PC-3 (cell line): ENCODE measurements at places on chromosomes 16 and 17.

GRCh38 chr17:57037411-57037810 lies 47.6 kb upstream of the AKAP1 start:
- DNase-seq = no peak

GRCh38 chr16:3306078-3306477 lies 781 bp downstream of the ZNF75A start:
- no peak for DNase-seq

DNA sequence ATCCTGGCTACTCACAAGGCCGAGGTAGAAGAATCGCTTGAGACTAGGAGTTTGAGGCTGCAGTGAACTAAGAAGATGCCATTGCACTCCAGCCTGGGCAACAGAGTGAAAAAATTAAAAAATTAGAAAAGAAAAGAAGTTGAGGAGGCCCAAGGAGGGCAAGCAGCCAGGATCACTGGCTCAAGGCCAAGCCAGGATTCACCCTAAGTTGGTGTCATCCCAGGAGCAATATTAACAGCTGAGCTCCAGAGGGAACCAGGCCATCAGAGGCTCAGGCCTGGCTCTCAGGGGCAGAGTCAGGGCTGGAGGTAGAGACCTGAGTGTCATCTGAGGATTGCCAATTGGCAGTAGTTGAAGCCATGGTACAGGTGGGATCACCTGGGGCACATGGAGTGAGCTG lies 20.7 kb downstream of the DRC3 start:
- DNase-seq = no peak

GRCh38 chr17:5705876-5706576 lies 121.7 kb upstream of the NLRP1 start:
- no peak for DNase-seq

DNA sequence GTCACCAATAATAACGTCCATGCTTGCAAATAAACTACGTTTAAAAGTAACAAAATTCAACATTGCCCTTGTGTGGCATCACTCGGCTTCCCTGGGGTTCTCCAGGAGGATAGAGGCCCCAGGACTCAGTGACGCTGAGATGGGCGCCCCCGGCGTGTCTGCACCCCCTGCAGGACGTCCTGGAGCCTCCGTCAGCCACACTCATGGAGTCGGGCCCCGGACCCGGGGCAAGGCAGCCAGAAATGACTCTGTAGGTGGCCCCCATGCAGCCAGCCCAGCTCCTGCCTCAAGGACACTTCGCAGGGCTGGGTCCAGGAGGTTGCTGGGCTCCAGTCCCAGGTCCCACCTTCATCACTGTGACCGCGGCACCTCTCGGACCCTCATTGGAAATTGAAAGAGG lies 16.6 kb upstream of the ACSF3 start:
- no peak for DNase-seq

DNA sequence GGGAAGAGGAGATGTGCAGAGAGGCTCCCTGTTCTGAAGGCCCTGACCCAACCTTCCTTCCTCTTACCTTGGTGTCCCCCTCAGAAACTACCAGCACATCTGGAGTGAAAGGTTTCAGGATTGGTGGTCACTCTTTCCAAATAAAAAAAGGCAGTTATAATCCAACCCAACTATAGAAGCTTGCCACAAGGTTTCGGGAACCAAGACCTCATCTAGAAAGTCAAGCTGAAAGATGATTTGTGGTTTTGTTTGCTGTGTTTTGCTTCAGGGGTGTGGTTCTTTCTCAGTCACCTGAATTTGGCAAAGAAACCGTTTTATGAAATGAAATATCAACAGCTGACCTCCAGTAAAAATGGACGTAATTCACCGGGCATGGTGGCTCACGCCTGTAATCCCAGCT lies 19.3 kb downstream of the SHMT1 start:
- no peak for DNase-seq

GRCh38 chr16:70725024-70725911 lies 39.4 kb upstream of the MTSS2 start:
- DNase-seq = no peak

DNA sequence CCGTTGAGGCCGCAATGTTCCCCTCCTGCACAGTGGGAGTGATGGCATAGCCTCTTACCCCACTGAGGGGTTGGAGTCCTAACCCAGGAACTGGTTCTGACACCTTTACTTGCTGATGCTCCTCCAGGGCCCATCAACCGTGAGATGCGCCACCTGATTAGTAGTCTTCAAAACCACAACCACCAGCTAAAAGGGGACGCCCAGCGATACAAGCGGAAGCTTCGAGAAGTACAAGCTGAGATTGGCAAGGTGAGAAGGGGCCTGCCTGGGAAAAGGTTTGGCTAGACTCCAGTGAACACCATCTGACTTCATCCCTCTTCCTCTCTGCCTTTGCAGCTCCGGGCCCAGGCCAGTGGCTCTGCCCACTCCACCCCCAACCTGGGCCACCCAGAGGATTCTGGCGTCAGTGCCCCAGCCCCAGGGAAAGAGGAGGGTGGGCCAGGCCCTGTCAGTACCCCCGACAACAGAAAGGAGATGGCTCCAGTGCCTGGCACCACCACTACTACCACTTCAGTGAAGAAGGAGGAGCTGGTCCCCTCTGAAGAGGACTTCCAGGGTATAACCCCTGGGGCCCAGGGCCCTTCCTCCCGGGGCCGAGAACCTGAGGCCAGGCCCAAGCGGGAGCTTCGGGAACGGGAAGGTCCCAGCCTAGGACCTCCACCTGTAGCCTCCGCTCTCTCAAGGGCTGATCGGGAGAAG lies 5.8 kb downstream of the RNF40 start:
- DNase-seq = no peak

GRCh38 chr16:48269011-48269410 lies 21.7 kb upstream of the ABCC11 start:
- DNase-seq = no peak

GRCh38 chr17:60579090-60579489 lies 20.9 kb upstream of the PPM1D start:
- no peak for DNase-seq

- DNase-seq = no peak
These were observed 130.9 kb downstream of the RAB11FIP4 start for GRCh38 chr17:31522284-31522931.

DNA sequence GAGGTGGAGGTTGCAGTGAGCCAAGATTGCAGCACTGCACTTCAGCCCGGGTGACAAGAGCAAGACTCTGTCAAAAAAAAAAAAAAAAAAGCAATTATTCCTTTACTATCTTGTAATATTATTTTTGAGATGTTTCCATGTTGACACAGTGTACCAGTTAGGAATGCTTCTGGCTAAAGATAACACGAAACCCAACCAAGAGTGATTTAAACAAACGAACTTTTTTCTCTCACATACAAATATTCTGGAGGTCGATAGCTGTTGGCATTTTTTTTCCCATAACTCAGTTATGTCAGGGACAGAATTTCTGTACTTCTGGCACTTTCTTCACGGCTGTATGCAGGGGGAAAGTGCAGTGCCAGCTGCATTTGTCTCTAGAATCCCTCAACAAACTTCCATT lies 9.9 kb upstream of the PPM1D start:
- no peak for DNase-seq

- DNase-seq = peak; percentile 93
These were observed 38.4 kb downstream of the PTRH2 start for GRCh38 chr17:59668816-59669215.

DNA sequence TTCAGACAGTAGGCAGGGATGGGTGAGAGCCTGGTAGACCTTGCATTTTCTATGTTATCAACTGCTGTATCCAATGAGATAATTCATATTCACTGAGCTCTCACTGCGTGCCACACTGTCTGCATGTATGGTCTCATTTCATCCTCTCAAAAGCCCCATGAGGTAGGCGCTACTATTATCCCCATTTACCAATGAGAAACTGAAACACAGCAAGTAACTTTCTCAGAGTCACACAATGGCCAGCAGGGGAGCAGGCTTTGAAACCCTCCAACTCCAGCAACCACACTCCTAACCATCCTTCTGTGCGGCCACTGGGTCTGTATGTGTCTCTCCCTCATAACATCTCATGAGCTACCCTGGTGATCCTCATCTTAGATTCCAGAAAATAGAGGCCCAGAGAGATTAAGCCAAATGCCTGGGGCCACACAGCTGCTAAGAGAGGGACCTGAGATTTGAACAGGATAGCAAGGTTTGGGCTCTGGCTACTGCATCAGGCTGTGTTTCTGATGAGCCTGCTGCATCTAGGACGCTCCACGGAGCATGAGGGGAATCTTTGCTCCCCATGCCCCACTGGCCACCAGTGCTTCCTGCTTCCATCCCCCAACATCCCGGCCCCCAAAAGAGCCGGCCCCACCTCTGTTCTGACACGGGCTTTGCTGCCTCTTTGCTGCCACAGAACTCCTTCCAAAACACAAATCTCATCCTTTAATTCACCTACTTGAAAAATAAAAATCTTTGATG lies 3.2 kb downstream of the CCR7 start:
- DNase-seq = no peak

DNA sequence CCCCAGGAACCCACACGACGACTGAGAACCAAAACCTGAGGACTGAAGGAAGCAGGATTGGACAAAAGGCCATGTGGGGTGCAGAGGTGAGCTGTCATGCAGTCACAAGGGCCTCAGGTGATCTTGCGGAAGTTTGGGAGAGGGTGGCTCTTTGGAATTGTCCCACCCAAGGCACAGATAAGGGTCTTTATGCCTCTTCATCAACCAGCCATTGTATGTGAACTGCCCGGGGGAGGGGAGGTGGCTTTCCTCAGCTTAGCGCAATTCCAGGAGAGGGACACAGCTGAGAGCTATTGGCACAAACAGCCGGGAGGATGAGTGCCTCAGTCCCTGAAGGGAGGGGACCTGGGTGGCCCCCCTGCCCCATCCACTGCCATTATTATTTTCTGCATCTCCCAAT lies 55.1 kb upstream of the PHOSPHO1 start:
- DNase-seq = no peak

DNA sequence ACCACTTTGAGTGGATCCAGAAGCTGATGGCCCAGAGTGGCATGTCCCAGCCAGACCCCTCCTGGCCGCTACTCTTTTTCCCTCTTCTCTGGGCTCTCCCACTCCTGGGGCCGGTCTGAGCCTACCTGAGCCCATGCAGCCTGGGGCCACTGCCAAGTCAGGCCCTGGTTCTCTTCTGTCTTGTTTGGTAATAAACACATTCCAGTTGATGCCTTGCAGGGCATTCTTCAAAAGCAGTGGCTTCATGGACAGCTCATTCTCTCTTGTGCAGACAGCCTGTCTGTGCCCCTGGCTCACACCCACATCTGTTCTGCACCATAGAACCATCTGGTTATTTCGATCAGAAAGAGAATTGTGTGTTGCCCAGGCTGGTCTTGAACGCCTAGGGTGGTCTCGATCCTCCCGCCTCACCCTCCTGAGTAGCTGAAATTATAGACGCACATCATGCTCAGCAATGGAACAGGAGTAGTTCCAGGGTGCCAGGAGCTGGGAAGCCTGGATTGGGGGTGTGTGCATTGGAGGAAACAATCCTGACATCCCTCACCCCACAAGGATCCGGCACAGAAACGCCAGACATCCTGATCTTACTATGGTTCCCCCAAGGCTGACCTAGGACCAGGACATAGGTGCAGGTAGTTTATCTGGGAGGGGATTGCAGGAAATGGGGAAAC lies 4.6 kb downstream of the PRSS21 start:
- DNase-seq = no peak

GRCh38 chr17:7083592-7083991 lies 3.5 kb upstream of the CLEC10A start:
- DNase-seq = peak; percentile 51

DNA sequence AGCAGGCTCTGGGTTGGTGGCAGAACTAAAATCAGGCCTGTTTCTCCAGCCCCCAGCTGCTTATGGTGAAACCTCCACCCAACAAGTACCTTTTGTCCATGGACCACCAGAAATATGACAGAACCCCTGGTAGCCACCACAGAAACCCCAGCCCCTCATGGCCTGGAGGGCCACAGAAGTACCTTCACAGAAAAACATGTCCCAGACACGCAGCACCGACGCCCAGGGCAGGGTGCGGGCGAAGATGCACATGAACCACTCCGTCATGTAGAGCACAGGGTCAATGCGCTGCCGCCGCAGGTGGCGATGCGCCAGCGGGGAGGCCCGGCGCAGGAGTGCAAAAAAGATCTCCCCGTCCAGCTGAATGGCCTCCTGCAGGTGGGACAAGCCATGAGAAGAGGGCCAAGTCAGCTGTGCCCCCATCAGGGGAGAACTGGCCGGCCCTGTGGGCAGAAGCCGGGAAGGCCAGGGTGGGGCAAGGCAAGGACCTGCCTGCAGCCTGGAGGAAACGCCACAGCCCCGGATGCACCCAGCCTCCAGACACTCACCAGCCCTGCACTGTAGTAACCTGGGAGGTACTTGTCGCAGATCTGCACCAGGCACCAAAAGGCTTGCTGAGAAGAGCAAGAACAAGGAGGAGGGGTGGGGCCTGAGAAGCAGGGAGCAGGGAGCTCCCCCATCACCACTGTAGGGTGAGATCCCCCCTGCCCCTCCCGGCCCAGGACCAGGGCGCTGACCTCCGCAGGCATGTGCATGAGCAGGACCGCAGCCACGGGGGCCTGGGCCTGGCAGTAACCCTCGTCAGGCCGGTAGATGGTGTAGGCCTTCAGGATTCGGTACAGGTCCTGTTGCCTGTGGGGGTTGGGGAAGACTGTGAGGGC lies 4.1 kb upstream of the CD2BP2 start:
- DNase-seq = no peak
